ENCODE measurements at places on chromosomes 3 and 15.

- DNase-seq = no peak
Measured at GRCh38 chr3:18402239-18402799, 22.8 kb downstream of the SATB1 start.

GRCh38 chr3:158531334-158531733 is 39.7 kb upstream of the MLF1 start:
- no peak for DNase-seq

GRCh38 chr3:50442945-50443579 is 60.4 kb downstream of the CACNA2D2 start:
- DNase-seq = no peak

- DNase-seq = no peak
Measured at GRCh38 chr3:60217156-60217911, 1033.9 kb downstream of the FHIT start.

DNA sequence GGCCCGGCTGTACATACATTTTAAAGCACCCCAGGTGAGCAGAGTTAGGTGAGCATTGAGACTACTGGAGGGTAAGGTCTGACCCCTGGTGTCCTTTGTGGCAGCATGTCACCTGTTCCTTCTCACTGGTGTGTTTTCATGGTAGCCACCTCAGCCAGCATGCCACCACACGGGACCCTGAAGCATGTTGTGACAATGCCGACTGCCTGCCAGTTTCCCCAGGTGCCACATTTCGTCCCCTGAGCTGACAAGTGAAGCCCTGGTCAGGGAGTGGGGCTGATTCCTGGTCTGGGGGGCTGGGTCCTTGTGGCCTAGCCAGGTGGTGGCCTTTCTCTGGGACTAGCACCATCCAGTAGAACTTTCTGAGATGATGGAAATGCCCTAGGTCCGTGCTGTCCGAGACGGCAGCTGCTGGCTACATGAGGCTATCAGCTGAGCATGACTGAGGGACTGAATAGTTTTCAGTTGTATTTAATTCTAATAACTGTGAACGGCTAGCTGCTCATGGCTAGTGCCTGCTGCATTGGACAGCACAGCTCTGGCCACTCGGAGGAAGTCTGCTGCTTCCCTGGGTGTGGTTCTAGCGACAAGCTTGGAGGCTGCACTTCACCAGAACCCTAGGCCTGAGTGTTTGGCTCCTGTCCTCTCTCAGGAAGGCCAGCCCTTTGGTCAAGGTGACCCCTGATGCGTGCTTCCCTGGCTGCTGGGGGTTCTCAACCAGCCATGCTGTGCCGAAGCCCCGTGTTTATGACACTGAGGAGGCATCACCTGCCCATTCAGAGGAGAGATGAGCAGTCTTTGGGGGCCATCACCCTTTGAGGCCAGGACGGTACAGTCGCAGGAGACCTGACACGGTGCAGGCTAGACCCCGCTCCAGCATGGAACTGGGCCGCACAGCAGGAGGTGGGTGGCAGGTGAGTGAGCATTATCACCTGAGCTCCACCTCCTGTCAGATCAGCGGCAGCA is 3.9 kb downstream of the C3orf22 start:
- peak; percentile 4 for DNase-seq

DNA sequence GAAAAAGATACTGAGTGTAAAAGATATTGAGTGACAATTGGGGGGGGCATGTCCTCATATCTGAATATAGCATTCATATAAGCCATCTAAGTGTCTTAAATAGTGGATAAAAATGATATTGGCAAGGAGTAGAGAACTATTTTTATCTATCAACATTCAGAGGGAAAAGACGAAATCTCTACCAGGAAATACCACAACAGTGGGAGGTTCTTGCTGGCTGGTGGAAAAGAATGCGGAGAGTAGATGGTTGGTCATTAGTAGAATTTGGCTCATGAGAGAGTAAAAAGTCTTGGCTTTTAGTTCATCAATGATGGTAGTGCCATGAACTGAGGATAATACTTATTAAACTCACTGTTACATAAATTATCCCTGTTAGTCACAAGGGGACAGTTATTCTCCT is 4.8 kb upstream of the TCF12 start:
- DNase-seq = no peak

DNA sequence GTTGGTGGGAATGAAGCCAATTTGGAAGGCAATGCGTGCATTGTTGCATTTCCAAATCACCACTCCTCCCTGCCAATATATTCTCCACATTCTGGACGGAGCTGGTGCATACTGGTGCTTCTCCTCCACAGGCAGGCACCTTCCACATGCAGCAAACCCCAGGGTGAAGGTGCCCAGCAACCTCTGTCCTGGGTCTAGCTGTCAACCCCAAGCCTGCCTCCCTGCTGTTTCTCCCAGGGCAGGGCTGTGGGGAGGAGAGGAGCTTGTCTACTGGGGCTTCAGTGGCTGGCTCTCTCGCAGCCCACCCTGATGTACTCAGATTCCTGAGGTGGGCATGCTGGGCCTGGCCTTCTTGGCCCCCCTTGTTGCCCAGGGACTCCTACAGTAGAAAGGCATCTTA is 20.1 kb downstream of the GASK1A start:
- DNase-seq = no peak

DNA sequence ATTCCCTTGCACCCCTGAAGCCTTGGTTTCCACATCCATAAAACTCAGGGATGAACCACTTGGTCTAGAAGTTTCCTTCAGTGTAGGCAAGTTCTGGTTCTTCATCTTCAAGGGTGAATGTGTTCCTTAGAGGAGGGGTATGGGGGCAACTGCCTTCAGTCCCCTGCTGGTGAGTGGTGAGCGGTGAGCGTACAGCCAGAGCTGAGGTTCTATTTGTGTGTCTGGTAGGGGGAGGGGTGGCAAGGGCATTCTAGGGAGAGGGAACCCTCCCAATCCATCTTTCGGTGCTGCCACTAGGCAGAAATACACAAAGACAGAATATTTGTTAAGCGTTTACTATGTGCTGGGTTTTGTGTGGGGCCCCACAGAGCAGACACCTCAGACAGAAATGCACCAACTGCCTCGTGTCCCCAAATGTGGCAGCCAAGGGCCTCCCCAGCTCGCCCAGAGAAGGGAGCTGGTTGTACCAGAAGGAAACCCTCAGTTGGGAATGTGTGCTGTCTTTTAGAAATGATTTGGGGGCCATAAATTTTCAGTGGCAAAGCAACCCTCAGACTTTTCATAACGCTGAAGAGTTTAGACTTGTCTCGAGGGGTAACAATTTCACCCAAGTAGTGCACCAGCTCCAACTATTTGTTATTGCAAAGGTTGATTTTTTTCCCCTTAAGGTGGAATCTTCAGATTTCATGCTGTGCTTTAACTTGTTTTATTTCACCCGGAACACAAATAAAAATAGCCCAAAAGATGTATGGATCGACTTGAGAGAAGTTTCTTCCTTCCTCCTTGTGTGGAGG is 137.6 kb downstream of the FBLN2 start:
- DNase-seq = no peak

DNA sequence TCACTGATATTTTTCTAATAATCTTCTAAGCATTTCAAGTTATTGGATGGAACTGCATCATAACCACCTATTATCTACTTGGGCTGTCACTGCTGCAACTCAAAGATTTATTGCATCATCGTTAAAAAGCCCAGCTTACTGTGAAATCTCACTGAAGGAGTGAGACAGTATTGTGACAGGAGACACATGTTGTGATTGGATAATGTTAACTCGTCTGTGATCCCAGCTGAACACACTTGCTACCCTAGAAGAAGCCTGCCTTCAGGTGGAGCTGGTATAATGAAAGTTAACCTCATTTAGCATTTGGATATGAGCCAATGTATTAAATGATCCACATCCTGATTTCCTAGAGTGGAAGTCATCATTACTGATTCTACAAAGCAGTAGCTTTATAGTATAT is 138.1 kb downstream of the MAP2K5 start:
- no peak for DNase-seq
